ENCODE measurements at places on chromosomes 6 and 20.

DNA sequence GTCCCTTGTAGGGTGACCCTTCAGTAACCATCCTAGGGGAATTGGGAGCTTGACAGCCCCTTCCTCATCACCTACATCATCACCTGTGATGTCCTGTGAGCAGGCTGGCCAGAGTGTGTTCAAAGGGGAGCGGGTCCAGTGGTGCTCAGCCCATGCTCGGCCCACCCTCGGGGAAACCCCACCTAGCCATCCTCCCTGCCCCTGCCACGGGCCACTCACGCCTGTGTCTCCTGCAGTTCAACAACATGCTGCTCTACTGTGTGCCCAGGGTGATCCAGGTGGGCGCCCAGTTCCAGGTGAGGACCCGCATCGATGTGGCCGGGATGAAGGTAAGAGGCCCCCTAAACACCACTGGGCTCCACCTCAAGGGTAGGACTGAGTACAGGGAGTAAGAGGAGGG lies 10.1 kb downstream of the FGD2 start:
- DNase-seq = no peak

- no peak for DNase-seq
These were observed 271.0 kb downstream of the PACRG start for GRCh38 chr6:162998777-162999176.

GRCh38 chr20:4227085-4227821 lies 211.9 kb upstream of the RNF24 start:
- no peak for DNase-seq

DNA sequence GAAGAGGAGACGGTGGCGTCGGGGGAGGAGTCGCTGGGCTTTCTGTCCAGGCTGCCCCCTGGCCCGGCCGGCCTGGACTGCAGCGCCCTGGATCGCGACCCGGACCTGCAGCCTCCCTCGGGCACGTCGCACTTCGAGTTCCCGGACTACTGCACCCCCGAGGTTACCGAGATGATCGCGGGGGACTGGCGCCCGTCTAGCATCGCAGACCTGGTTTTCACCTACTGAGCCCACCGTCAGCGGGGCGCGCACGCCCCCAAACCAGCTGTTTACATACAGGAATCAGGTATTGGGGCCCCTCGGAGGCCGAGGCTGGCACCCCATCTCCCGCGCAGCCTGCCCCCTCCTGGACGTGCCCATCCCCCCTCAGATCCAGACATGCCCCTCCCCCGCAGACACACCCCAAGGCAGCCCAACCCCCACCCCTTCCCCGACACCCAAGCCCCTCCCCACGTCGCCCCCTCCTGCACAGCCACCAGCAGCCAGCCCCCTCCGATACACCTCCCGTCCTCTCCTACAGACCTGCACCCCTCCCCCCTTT lies 1.4 kb downstream of the SOX12 start:
- no peak for DNase-seq

- DNase-seq = no peak
These were observed 304.3 kb upstream of the SUPT3H start for GRCh38 chr6:45681860-45682511.

- DNase-seq = no peak
These were observed 13.3 kb upstream of the TCFL5 start for GRCh38 chr20:62874964-62875344.

GRCh38 chr20:57378646-57379262 lies 12.4 kb upstream of the RBM38 start:
- no peak for DNase-seq

- DNase-seq = no peak
These were observed 43.3 kb downstream of the SOX4 start for GRCh38 chr6:21636876-21637275.

- no peak for DNase-seq
These were observed 225.1 kb downstream of the UBE3D start for GRCh38 chr6:82840571-82840970.

GRCh38 chr20:37261714-37262113 lies at the start of gene GHRH:
TSS of gene GHRH (minus strand) at chr20:37261814. CDS start at chr20:37256889, 4,925 bp downstream.
- DNase-seq = no peak

DNA sequence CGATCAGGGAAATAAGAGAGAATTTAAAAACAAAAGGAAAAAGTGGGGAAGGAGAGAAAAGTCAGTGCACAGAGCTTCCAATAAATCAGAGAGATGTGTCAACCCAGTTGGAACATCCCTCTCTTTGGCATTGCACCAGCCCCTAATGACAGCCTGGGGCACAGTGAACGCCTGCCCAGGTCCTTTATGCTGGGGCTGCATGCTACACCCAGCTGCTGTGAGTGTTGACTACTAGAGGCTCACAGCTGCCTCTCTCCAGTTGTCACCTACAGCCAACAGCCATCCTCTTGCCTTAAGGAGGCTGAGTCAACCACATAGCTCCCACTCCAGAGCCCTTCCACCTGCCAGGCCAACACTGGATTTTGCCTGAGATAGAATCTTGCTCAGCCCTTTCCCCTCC lies 19.0 kb downstream of the OR2H2 start:
- no peak for DNase-seq

DNA sequence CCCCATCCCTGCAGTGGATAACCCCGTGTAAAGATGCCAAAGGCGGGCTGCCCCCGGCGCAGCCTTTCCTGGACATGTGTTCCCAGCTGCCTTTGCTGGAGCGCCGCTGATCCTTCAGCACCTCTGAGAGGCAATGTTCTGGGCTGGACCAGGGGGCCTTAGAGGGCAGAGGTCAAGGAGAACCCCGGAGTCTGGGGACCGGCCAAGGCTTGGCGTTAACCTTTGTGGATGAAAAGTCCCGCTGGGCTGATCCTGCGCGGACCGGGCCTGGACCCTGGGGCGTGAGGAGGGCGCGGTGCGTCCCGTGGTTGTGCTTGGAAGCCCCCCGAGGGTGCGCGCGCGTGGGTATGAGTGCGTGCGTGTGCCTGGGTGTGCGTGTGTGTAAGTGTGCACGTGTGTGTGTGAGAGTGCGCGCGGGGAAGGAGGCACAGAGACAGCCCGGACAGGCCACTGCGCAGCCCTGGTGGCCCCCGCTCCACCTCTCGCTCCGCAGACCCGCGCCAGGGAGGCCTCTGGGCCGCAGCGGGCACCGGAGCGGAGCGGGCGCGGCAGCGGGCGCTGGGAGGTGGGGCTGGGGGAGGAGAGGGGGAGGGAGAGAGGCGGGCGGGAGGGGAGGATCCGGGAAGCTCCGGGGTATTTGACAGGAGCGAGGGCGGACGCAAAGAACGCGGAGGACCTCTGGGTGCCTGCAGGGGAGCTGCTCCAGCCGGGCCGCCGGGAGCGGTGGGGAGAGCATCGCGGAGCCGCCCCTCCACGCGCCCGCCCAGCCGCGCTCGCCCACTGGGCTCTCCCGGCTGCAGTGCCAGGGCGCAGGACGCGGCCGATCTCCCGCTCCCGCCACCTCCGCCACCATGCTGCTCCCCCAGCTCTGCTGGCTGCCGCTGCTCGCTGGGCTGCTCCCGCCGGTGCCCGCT lies at the start of gene SMOC2:
Gene SMOC2, plus strand, starts transcription at position 665 of the 914 bp plus-strand sequence. Its CDS starts 187 bp downstream, at position 852.
- no peak for DNase-seq

GRCh38 chr20:14288341-14289330 lies 48.8 kb downstream of the FLRT3 start:
- DNase-seq = no peak

DNA sequence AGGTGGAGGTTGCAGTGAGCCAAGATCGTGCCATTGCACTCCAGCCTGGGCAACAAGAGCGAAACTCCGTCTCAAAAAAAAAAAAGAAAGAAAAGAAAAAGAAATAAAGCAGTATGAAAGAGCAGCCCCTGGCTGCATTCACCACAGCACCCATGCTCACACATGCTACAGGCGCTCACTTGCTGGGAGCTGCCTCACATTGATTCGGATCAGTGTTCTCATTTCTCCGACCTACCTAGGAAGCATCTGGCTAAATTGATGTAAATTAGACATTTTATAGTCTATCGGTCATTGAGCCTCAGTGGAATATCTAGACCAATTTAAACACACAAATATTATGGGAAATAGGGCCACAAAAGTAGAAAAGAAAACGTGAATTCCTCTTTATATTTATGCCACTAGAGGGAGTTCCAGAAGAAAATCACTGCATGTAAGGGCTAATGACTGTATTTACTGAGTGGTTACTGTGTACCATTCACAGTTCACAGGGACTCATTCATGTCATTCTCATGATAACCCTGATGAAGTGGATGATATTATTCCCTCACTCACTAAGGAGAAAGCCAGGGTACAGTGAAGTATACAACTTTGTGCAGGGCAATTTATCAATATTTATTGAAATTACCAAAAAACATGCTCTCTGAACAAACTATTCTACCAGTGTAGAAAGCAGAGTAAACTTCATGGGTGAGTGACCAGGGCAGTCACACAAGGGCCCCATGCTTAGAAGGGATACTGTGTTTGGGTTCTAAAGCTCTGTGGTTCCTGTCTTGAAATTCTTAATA lies 5.3 kb upstream of the MOG start:
- no peak for DNase-seq

DNA sequence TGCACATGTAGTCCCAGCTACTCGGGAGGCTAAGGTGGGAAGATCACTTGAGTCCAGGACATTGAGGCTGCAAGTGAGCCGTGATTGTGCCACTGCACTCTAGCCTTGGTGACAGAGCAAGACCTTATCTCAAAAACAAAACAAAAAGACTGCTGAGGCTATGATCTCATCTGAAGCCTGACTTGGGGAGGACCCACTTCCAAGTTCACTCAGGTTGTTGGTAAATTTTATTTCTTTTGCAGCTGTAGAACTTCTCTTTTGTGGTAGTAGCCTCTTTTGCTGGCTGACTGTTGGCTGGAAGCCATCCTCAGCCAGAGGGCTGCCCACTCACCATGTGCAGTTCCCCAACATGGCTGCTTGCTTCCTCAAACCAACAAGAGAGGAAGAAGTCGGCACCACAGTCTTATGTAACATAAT lies 36.8 kb upstream of the ME1 start:
- DNase-seq = no peak

- no peak for DNase-seq
These were observed 8.7 kb downstream of the TRIB3 start for GRCh38 chr20:389220-389619.

DNA sequence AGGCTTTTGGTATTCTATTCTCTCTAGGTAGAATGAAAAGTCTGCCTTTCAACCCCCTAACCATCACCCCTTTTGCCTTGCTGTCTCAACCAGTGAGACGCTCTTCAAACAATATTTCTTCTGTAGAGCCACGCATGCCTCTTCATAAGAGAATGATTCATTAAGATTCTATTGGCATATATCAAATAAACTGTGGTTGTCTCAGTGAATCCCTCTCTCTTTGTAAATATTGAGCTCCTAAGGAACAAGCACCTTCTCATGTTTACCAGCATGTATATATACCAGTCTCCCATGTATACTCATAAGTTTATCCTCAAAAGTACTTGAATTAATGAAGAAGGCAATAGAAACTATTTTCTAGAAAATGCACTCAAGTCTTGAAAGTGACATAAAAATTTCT lies 90.6 kb downstream of the HAO1 start:
- DNase-seq = no peak

GRCh38 chr20:34023937-34024722 lies 30.4 kb downstream of the RALY start:
- DNase-seq = no peak

DNA sequence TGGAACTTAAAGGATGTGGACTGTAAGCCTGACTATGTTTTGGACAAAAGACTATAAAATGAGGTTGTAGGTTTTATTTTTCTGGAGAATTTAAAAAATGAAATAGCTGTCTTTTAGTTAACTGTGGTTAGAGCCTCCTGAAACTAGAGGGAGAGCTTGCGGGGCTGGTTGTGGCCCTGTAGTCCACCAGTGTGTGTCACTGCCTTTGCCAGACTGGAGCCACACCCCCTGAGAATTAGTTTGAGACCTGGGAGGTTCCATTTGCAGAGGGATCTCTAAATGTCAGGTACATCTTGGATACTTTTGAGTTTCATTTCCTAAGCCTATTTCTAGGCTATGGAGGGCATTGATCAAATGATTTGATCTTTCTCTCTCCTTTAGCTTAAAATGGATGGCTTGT lies 20.8 kb downstream of the ZC2HC1B start:
- no peak for DNase-seq

DNA sequence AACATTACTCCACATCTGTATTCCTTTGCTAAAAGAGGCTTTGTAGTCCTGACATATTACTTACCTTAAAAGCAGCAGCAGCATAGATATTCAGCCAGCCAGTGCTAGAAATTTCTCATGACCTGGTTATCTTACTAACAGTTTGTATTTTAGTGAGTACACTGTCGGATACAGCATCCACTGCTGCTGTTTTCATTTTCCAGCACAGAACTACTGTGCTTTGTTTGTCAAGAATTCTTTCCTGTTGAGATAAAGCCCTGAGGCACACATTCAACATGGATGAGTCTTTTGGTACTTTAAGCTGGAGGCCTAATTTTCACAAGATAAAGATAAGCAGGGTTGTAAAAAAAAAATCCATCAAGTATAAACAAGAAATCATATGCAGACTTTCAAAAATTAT lies 311.2 kb upstream of the OPRM1 start:
- no peak for DNase-seq

- no peak for DNase-seq
These were observed 6.3 kb upstream of the TBC1D22B start for GRCh38 chr6:37251211-37251780.

- no peak for DNase-seq
These were observed 22.6 kb downstream of the ENTPD6 start for GRCh38 chr20:25218109-25218486.

DNA sequence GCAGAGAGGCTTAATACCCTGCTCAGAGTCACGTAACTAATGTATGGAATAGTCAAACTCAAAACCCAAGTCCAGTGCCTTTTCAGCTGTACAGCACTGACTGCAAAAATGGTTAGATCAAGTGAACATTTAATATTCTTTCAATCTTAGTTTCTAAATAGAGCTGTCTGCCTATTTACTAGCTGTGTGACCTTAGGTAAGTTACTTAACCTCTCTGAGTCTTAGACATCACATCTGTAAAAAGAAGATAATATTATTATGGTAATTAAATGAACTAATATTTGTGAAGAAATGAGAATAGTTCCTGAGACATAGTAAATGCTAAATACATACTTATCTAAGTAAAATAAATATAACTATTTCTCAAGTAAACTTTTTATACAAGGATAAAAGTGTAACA lies 235.5 kb downstream of the SAMD5 start:
- no peak for DNase-seq

DNA sequence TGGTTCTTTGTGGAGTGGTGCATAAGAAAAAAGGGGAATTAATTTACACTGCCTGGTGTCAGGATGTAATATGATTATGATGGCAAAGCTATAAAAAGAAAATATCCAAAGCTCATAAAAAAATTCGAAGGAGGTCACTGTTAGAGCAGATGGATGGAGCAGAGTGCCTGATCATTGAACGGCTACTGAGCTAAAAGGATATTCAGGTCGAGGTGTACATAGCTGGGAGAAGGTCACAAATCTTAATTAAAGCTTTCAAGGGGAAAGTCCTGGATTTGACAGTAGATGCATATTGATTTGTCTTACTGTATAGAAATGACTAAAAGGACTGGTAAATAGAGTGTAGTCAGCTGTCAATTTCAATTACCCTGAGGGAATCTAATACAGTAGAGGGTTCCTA lies 84.4 kb downstream of the PKIB start:
- DNase-seq = no peak

GRCh38 chr6:44681761-44682160 lies 294.3 kb downstream of the CDC5L start:
- no peak for DNase-seq

Measured in stimulated activated CD4-positive, alpha-beta T cell treated with anti-CD3 and anti-CD28 coated beads, Interleukin-1b, Interleukin-23, amount 100 ng/mL, for 24 hours (primary cell).